Stimulated activated CD4-positive, alpha-beta T cell treated with anti-CD3 and anti-CD28 coated beads, Interleukin-12 subunit alpha, Interleukin-12 subunit beta, amount 100 ng/mL, for 4 hours (primary cell): ENCODE measurements at places on chromosomes 7 and 10.

- DNase-seq: no peak
Observed at GRCh38 chr10:91635401-91636400, 2.8 kb upstream of the PPP1R3C start.

DNA sequence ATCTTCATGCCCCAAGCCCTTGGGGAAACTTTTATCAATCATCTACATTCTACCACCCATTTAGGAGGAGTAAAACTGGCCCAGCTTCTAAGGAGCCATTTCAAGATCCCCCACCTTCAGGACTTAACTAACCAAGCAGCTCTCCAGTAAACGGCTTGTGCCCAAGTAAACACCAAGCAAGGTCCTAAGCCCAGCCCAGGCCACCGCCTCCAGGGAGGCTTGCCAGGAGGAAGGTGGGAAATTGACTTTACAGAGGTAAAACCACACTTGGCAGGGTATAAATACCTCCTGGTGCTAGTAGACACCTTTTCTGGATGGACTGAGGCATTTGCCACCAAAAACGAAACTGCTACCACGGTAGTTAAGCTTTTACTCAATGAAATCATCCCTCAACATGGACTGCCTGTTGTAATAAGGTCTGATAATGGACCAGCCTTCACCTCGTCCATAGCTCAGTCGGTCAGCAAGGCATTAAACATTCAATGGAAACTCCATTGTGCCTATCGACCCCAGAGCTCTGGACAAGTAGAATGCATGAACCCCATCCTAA is 5.6 kb downstream of the AKR1B15 start:
- DNase-seq: no peak

- DNase-seq: no peak
Observed at GRCh38 chr10:42553064-42553407, 85.3 kb downstream of the ZNF33B start.

- no peak for DNase-seq
Observed at GRCh38 chr7:129843365-129843898, 109.3 kb downstream of the UBE2H start.

DNA sequence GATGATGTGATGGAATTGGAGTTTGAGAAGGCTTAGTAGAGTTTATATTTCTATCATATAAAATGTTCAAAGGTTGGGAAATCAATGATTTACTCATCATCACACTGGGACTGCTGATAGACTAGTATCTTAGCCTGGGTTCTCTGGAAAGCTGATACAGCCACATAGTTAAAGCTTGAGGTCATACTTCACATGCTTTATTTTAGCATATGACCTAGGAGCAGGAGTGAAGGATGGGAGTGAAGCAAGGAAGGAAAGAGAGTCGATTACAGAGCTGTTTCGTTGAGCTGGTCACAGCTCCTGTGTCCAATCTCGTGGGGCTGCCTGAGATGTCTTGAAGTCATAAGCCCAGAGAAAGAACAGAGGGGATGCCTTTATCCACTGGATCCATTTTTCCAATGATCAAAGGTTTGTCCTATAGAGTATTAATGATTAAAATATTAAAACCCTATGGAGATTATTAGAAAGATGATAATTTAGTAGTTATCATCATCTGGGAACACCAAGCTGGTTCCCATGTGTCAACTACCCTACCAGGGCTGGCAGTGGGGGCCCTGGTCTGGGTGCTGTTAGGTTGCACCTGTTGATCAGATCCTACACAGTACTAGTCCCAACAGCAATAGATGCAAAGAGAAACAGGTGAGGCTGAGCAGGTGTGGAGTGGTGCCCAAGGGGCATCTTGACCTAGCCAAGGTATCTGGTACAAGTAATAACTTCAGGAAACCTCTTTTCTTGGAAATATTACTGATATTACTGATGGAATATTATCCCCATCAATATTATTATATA is 77.8 kb downstream of the BAMBI start:
- no peak for DNase-seq
